Osteoblast (primary cell): ENCODE measurements at places on chromosomes 7 and 10. TPM values are rescaled to one million over a fixed set of nuclear protein-coding genes. Genes with fewer than 3 reads are reported as not detected.

Gene HECTD2
- total RNA-seq, result 15.9 and 17.1 TPM in 2 replicates

DNA sequence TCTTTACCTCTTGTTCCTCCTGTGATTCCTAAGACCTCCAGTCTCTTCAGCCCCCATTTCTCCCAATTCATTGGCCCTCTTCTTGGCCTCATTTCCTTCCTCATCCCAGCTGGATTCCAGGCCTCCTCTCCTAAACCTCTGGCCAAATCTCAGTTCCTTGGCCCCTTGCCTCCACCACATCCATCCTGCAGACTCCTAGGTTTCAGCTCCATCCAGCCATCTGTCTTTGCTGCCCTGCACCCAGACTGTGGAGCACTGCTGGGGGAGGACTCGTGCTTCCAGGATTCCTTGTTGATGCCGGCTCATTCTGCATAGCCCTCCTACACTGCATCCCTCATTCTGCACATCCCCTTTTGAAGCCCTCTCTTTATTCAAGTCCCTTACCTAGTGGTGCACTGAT lies 6.7 kb downstream of the PLAC9 start:
- H3K27ac ChIP-seq, result no peak overlapping the region
- peaks cover 28% of the 10 kb centered on the region for H3K4me1 ChIP-seq
- no peaks in the 10 kb centered on the region for H3K27me3 ChIP-seq
- no peaks in the 10 kb centered on the region for H3K36me3 ChIP-seq
- H3K4me3 ChIP-seq, result no peak overlapping the region

Gene COL26A1
- not detected in 2 replicates for total RNA-seq

Gene COL13A1
- 1.1 and 1.8 TPM in 2 replicates for total RNA-seq

Gene TMEM225B
- total RNA-seq, result 0.29 and 0.72 TPM in 2 replicates

- DNase-seq, result peak; percentile 98
- peak within 1 kb of the TSS; percentile 84 for H3K27ac ChIP-seq
- no peaks in the 10 kb centered on the region for H3K36me3 ChIP-seq
- peaks cover 15% of the 10 kb centered on the region for H3K4me1 ChIP-seq
- H3K27me3 ChIP-seq, result no peaks in the 10 kb centered on the region
Measured at GRCh38 chr10:130110246-130111112, at the start of gene C10orf143. Gene C10orf143, minus strand, starts transcription at chr10:130110830. Its CDS starts 58 bp downstream, at chr10:130110772.

Gene MCU
- total RNA-seq, result 35.7 and 42.7 TPM in 2 replicates

DNA sequence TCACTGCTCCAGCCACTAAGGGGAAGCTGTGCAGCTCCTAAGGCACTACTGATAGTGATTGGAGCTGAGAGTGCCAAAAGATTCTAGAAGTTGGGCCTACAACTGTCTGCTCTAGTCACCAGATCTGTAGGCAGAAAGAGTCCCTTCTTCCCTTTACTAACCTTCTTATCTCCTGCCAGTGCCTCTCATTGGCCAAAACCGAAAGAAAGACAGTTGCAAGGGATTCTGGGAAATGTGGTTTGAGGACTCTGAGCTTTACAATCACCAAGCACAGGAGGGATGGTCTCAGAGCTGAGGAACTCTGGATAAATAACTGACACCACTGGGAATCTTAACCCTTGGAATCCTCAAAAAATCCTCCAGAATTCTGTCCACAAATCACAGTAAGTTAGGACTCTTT lies 615.8 kb downstream of the CCSER2 start:
- no peak for DNase-seq
- no peak overlapping the region for H3K4me3 ChIP-seq
- H3K27ac ChIP-seq, result no peak overlapping the region
- no peaks in the 10 kb centered on the region for H3K27me3 ChIP-seq
- no peaks in the 10 kb centered on the region for H3K4me1 ChIP-seq

DNA sequence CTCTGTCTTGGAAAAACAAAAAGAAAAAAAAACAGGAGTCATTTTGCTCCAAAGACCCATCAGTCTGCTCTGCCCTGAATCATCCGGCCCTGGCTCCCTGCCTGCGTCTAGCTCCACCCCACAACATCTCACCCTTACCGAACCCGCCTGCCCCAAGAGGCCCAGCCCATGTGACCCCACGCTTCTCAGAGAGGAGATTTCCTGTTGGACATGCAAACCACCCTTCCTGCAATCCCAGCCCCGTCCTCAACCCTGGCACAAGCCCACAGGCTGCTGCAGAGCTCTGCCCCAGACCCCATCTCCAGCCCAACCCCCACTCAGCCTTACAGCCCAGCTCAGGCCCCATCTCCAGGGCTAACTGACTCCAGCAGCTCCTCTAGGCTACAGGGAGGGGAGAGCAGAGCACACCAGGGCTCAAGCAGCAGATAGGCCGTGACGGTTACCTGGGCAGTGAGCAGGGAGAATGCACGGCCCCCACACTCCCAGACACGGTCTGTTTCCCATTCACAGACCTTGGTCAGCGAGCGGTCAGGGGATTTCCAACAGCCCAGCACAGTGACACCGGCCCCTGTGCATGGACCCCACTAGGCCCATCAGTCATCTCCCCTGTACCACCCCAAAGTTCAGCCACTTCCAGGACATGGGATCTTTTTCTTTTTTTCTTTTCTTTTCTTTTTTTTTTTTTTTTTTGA lies 69.9 kb upstream of the GTF2I start:
- peak; percentile 99 for DNase-seq
- peak overlapping the region; percentile 76 for H3K27ac ChIP-seq
- H3K27me3 ChIP-seq, result no peaks in the 10 kb centered on the region
- H3K4me1 ChIP-seq, result peaks cover 12% of the 10 kb centered on the region

DNA sequence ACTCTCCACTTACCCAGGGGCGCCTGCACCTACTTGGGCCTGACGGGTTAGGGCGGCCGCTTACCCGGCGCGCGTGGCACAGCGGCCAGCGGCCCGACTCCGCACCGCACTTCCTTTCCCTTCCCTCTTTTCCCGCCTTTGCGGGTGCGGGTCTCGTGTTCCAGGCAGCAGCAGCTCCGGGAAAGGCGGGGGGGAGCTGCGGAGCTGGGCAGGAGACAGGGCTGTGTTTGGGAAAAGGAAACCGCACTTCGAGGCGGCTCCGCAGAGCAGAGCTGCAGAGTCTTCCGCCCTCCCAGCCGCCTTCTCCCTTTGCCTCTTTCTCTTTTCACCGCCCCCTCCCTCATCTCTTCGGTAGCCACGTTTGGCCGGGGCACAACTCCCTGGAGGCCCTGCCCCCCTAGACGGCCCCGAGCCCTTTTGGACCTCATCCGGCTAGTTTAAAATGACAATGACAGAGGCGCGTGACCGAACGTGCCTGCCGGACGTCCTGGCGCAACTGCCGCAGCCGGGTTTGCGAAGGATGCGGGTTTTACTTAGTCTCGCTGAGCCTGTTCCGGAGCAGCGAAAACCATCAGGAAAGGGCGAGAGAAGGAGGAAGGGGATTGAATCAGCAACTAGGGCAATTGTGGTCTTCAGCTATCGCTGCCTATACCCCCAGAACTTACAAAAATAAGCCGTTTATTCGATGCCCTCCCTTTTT lies 7.9 kb upstream of the PAX2 start:
- H3K4me1 ChIP-seq, result no peaks in the 10 kb centered on the region
- H3K27ac ChIP-seq, result no peak overlapping the region
- H3K27me3 ChIP-seq, result peaks cover 98% of the 10 kb centered on the region
- DNase-seq, result peak; percentile 82

- H3K4me1 ChIP-seq, result peaks cover 12% of the 10 kb centered on the region
- no peaks in the 10 kb centered on the region for H3K27me3 ChIP-seq
- no peak overlapping the region for H3K4me3 ChIP-seq
- DNase-seq, result no peak
- no peak overlapping the region for H3K27ac ChIP-seq
Measured at GRCh38 chr10:36473122-36473521, 652.3 kb upstream of the ANKRD30A start.

- no peak overlapping the region for H3K4me3 ChIP-seq
- H3K4me1 ChIP-seq, result peaks cover 19% of the 10 kb centered on the region
- H3K27me3 ChIP-seq, result no peaks in the 10 kb centered on the region
- DNase-seq, result no peak
- H3K27ac ChIP-seq, result peak overlapping the region; percentile 66
Measured at GRCh38 chr7:18390535-18390907, 105.0 kb upstream of the HDAC9 start.

- DNase-seq, result peak; percentile 76
- H3K27me3 ChIP-seq, result no peaks in the 10 kb centered on the region
- H3K4me1 ChIP-seq, result peaks cover 10% of the 10 kb centered on the region
- peak overlapping the region; percentile 64 for H3K27ac ChIP-seq
- no peaks in the 10 kb centered on the region for H3K36me3 ChIP-seq
Measured at GRCh38 chr7:44748948-44749731, 493 bp downstream of the ZMIZ2 start.

DNA sequence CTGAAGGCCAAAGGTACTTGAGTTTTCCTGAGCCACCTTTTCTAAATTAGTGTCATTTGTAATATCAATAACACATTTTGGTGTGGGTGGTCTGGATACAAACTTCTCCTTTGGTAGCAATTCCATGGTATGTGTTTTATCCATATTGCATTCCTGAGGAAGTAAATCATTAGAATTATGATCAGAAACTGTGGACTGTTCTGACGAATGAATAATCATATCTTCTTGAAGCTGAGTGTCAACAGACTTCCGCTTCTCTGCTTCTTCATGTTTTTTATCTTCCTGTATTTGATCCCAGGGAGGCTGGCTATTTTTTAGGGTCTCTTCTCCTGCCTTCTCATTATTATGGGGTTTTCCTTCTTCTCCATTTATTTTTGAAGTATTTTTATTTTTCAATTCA lies 81.4 kb downstream of the NRBF2 start:
- peaks cover 35% of the 10 kb centered on the region for H3K4me1 ChIP-seq
- peaks cover 32% of the 10 kb centered on the region for H3K36me3 ChIP-seq
- no peak overlapping the region for H3K4me3 ChIP-seq
- DNase-seq, result no peak

- peaks cover 27% of the 10 kb centered on the region for H3K4me1 ChIP-seq
- no peaks in the 10 kb centered on the region for H3K36me3 ChIP-seq
- H3K27ac ChIP-seq, result peak overlapping the region; percentile 50
- H3K4me3 ChIP-seq, result peak overlapping the region; percentile 8
Measured at GRCh38 chr10:14549496-14549895, 218.8 kb upstream of the FRMD4A start.

Gene PLCE1
- total RNA-seq, result 6.2 and 7.7 TPM in 2 replicates

Gene KLHL7
- 44.2 and 44.5 TPM in 2 replicates for total RNA-seq

Gene IGFBP1
- total RNA-seq, result 0.59 and 4.0 TPM in 2 replicates

DNA sequence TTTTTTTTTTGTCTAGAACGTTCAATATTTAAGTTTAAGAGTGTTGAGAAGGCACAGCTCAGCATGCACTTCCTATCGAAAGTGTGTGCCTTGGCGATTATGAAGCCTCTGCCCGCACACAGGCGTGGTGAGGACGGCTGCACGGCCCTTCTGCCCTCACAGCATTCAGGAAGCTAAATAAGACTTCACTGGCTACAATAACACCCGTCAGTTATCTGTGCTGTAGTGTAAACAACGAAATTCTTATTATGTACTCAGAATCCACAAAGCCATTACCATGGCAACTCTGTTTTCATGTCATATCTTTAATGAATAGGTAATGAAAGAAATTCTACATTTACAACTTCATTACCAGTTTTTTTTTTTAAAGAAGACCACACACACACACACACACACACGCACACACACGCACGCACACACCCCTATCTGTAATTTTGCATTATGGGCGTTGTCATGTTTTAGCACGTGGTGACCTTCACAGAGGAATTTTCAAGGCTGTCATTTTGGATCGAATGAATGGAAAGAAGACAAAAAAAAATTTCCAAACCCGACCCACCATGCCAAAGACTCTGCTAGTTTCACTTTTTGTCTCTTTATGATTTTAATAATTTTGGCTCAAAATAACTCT lies 254.8 kb upstream of the CTBP2 start:
- H3K36me3 ChIP-seq, result no peaks in the 10 kb centered on the region
- H3K4me3 ChIP-seq, result no peak overlapping the region
- peaks cover 3% of the 10 kb centered on the region for H3K27me3 ChIP-seq
- no peak for DNase-seq

DNA sequence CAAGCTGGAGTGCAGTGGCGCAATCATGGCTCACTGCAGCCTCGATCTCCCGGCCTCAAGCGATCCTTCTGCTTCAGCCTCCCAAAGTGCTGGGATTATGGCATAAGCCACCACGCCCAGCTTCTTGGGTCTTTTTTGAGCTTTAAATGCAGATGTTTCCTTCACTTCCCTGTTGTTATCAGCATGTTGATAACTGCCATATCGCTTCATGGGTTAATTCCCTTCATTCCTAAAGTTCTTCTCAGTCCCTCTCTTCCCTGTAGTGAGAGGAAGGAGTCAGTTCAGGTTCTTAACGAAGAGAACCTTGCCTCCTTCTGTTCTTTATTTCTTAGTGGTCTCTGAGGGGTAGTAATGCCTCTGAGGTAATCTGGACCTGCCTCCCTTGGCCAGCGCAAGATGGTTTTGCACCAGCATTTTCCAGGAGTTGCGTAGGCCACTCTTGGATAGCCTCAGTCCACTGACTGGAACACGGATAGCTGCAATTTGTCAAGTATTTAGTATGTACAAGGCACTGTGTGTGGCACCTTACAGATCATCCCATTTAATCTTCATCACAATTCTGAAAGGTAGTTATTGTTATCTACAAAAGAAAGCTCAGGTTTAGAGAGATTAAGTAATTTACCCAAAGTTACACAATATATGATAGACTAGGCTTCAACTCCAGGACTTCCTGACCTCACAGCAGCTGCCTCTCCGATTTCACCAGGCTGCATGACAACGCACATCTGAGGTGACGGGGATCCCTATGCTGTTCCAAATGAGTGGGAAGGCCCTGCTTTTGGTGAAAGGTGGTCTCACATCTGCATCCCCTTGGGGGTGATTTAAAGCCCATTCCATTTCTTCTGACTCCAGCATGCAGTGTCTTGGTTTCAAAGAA lies 60.5 kb downstream of the GATA3 start:
- H3K27me3 ChIP-seq, result no peaks in the 10 kb centered on the region
- no peaks in the 10 kb centered on the region for H3K4me1 ChIP-seq
- no peaks in the 10 kb centered on the region for H3K36me3 ChIP-seq
- H3K4me3 ChIP-seq, result no peak overlapping the region
- DNase-seq, result no peak

DNA sequence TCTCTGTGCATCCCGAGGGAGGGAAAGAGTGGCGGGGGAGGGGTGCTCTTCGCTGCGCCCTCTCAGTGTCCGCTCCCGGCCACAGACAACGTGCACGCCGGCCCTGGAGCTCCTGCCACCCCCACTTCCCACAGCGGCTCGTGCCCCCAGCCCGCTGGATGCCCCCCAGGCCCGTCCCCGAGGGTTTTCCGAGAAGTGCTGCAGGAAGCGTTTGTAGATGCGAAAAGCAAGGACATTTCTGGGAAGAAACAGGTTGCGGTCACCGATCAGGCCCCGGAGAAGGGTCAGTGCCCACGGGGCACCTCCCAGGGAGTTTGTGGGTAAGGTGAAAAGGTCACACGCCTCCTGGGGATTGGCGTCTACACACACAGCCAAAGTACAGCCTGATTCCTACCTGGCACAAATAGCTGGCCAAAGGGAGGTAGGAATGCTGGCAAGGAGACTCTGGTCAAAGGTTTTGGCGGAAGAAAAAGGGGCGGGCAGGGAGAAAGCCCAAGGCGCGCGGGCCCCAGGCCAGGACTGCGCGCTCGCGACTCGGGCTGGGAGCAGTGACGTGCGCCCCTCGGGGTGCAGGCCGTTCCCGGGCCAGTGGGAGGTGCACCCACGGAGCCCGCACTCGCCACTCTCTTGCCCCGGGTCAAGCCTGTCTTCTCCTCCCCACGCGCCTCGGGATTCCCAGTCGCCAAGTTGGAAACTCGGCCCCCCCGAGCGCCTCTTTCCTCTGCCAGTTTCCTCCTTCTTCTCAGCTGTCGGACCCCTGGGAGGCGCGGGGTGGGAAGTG lies 1.5 kb upstream of the NRP1 start:
- H3K27ac ChIP-seq, result peak overlapping the region; percentile 81
- peak overlapping the region; percentile 75 for H3K4me3 ChIP-seq
